Activated naive CD8-positive, alpha-beta T cell treated with anti-CD3 and anti-CD28 coated beads, Interleukin-2, amount 10 ng/mL, durations not matched to agents 7 days and 5 days (primary cell): ENCODE measurements at places on chromosomes 6 and 20. TPM values are rescaled to one million over a fixed set of nuclear protein-coding genes. Genes with fewer than 3 reads are reported as not detected.

- no peak for DNase-seq
These were observed 50.7 kb downstream of the FAM8A1 start for GRCh38 chr6:17650656-17651309.

DNA sequence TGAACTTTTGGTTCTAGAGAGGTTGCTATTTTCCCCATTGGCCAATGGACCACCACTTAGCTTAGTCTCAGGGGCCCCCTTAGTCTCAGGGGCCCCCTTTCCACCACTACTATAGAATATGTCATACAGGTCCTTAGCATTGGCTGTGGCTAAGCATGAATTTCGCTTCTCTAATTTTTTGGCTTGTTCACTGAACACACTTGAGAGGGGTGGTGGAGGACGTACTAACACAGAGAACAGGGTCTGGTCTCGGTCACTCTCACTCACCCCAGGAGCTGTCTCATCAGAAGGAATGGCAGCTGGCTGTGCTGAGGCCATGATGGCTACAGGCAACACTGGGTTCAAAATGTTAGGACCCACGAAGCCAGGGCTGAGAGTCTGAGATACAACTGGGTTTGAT is 30.3 kb downstream of the ZNF318 start:
- DNase-seq, result no peak

- no peak for DNase-seq
These were observed 48.3 kb downstream of the ZDHHC14 start for GRCh38 chr6:157429248-157429647.

- no peak for DNase-seq
These were observed 20.6 kb downstream of the BFSP1 start for GRCh38 chr20:17510548-17510947.

DNA sequence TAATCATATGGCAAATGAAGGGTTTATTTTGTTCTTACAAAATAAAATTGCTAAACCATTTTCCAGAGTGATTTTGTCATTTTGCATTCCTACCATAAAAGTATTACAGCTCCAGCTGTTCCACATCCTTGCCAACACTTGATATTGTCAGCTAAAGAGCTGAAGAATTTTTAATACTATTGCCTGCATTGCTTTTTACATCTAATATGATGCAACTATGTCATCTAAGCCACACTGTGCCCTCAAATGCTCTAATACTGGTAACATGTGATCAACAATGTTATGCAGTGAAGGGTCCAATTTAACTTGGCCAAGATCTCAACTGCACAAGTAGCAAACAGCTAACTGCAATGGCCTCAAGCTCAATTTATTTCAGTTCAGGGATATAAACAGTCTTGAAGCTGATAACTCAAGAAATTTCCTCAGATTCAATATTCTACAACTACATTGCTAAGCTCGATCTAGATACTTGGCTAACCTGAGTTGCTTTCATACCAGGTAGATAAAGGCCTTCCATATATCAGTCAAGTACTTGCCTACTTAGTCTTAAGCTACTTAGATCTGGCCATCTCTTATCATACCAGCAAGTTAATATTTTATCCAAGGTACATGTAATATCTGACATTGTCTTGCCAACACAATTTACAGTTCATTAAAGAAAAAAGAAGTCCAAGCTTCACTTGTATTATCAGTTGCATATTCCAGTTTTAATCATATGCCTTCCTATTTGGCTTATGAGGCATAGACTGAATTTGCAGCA is 17.0 kb downstream of the AKIRIN2 start:
- DNase-seq, result no peak

DNA sequence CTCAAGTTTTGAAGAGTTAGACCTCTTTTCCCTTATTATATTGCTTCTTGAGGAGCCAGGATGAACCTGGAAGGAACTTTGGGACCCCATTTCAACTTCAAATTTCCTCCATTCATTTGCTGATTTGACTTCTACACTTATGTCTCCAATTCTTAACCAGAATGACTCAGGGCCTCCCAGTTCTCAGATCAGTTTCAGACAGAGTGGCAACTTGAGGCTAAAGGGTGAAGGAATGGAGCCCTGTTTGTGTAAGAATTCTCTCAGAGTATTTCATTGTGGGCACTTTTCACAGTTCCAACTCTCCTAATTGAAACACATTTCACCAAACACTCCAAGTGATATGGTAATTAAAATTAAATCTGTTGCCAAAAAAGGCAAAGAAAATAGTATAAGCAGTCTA is 109.0 kb upstream of the FLRT3 start:
- DNase-seq, result no peak

- DNase-seq, result no peak
These were observed 19.2 kb downstream of the KCNG1 start for GRCh38 chr20:51003753-51004152.

DNA sequence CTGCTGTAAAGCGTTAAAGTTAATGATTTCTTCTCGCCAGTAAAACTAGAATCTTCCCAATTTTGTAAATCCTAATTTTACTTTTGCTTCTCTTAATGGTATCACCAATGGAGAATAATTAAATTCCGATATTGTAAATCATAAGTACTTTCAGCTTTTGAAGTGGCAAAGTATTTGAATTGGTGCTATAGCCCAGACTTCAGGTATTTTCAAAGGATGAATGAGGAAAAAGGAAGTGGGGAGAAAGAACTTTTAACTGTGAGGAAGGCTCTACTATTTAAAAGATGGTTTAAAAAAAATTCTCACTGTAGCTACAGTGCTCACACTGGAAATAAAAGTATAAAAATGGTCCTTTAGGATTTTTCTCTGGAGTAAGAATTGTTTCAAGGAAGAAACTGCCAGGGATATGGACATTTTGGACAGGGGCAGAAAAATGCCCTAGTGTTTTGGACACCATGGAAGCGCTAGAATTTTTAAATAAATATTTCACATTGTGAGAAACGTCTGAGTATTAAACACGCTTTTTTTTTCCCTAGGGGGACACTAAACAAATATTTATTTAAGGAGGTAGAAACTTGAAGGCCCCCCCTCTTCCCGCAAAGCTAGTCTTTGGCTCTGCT is 1.3 kb upstream of the TAB2 start:
- no peak for DNase-seq

DNA sequence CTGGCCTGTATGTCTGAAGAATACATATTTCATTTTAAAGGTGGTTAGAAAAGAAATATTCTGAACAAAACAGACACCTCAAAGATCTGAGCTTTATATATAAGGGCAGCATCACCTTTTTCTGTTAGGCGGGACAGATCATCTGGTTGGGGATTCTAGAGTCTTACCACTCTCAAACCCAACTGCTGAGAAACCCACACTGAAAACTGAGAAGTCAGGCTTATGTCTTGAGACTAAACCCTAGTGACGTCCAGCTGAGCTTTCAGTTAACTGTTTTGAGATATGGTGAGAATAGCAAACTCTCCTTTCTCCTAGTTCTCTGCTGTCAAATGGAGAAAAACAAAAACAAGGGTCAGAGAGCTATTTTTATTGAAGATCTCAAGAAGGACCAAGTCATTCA is 63.7 kb upstream of the CCN6 start:
- DNase-seq, result no peak

- DNase-seq, result no peak
These were observed 141.1 kb upstream of the RNF24 start for GRCh38 chr20:4156411-4156810.

RWDD2A gene
- total RNA-seq, result 2.2 TPM

MBOAT1 gene
- total RNA-seq, result 14.1 TPM

RNF5 gene
- total RNA-seq, result 49.5 TPM

ZNF292 gene
- 77.6 TPM for total RNA-seq

SEL1L2 gene
- total RNA-seq, result not detected

SRSF12 gene
- total RNA-seq, result not detected
